ENCODE measurements at places on chromosomes 16 and 17. TPM values are rescaled to one million over a fixed set of nuclear protein-coding genes. Genes with fewer than 3 reads are reported as not detected.

DNA sequence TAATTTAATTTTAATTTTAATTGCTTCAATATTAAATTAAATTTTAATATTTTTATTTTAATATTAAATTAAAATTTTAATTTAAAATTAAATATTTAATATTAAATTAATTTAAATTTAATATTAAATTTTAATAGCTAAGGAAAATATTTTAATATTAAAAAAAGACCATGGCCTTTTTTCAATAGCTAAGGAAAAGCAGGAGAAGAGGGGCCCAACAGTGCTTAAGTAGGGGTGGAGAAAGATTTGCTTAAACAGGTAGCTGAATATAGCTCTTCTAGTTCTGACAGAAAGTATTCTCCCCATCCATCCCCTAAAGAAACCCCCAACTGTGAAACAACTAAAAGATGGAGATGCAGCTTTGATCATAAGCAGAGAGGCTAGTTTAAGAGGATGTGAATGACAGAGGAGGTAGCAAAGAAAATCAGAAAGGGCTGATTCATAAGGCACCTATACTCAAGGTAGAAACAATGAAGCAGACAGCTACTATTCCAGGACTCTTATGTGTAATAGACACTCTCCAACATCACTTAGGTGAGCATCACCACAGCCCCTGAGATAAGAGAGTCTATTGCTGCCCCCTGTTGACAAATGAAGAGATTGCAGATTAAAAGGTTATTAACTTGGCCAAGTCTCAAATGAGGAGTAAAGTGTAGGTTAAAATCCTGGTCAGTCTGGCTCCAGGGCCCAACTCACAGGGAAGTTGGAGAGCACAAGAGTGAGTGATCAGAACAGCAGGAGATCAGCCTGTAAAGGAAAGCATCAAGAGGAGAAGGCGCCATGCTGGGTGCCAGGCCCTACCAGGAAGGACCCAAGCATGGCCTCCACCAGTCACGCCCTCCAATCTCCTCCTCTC is 7.8 kb upstream of the RNASEK start:
- H3K27ac ChIP-seq: no peak overlapping the region
- no peaks in the 10 kb centered on the region for H3K4me1 ChIP-seq
- no peak overlapping the region for H3K4me3 ChIP-seq

Gene CCDC144A
- total RNA-seq: 4.9 TPM

DNA sequence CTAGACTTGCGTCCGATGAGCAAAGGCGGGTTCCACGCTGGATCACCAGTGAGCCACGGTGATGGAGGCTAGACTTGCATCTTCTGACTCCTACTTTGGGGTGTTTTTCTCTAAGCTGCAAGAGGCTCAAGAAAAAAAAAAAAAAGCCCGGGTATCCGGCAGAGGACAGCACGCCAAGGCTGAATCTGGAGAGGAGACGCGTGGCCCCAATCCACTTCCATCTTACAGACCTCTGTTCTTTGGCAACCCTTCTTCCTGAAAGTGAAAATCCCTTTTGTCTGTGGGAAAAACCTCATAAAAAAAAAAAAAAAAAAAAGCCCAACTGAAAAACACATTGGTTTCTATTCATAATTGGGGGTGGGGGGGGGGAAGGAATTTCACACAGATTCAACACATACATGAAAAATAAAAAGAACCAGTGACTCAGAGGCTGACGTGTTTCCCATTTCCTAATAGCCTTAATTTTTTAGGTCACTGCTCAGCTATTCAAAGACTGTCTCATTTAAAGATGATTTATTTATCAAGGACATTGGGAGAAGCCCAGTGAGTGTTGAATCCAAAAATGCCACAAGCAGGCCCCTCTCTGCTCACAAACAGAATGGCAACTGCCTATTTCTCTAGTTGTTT is 258.3 kb downstream of the FOXL1 start:
- H3K4me3 ChIP-seq: no peak overlapping the region
- no peaks in the 10 kb centered on the region for H3K27me3 ChIP-seq
- H3K27ac ChIP-seq: no peak overlapping the region
- no peaks in the 10 kb centered on the region for H3K4me1 ChIP-seq

Gene OR1A2
- not detected for total RNA-seq

DNA sequence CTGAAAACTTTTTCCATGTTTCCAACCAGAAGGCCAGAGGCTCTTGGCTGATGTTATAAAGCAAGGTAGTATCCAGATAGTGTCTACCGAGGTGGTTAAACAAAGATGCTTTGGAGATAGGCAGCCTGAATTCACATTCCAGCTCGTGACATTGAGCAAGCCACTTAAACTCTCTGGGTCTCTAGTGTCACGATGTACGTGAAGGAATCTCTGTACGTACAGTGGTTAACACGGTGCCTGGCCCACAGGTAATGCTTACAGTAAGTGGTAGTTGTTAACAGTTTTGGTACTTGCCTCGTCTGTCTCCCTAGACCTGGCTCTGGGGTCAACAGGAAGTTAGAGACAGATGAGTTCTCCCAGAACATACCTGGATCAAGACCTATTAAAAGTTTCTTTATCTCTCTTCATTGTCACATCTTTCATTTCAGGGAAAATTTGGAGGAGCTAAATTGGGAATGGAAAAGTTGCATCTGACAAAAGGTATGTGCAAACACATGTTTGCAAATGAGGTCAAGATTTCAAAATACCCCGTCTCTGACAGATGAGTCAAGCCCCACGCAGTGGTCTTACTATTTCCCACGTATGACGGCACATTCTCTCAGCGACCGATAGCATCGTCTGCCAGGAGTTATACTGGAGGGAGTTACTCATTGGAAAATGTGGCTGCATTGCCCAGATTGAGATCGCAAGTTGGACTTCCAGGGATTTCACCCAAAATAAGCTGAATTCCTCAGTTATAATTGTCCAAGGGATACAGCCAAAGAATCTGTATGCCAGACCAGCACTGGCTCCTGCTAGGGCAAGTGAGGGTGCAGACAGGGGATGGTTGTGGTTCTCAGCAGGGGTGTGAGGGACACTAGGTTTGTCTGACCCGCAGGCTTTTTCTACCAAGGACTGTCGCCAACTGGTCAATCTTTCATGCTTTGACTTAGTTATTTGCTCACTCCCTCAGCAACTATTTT is 18.9 kb upstream of the MYH10 start:
- no peak overlapping the region for H3K27ac ChIP-seq
- H3K4me3 ChIP-seq: no peak overlapping the region
- H3K4me1 ChIP-seq: no peaks in the 10 kb centered on the region
- H3K36me3 ChIP-seq: no peaks in the 10 kb centered on the region
- no peak for DNase-seq
- peaks cover 5% of the 10 kb centered on the region for H3K27me3 ChIP-seq

GRCh38 chr17:62704381-62704971 is 77.0 kb downstream of the MRC2 start:
- H3K27ac ChIP-seq: peak overlapping the region; percentile 31
- H3K36me3 ChIP-seq: no peaks in the 10 kb centered on the region
- H3K4me1 ChIP-seq: peaks cover 3% of the 10 kb centered on the region
- peak overlapping the region; percentile 40 for H3K4me3 ChIP-seq
- H3K27me3 ChIP-seq: peaks cover 33% of the 10 kb centered on the region
- DNase-seq: no peak

DNA sequence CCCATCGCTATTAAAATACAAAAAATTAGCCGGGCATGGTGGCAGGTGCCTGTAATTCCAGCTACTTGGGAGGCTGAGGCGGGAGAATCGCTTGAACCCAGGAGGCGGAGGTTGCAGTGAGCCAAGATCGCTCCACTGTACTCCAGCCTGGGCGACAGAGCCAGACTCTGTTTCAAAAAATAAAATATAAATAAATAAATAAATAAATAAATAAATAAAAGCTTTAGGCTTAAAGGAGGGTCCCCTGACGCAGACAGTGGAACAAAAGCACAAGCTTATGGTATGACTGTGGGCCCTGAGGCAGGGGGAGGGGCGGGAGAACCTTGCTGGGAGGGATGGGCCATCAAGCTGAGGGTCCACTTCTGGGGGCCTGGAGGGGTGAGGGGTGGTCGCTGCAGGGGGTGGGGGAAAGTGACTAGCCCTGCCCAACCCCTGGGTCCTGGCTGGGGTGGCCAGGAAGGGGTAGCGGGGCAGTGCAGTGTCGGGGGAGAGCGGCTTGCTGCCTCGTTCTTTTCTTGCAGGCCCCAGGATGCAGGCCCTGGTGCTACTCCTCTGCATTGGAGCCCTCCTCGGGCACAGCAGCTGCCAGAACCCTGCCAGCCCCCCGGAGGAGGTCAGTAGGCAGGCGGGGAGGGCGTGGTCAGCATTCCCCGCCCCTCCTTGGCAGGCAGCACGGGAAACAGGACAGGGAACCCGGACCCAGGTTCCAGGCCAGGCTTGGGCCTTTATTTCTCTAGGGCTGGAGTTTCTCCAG is 4.7 kb downstream of the SERPINF1 start:
- H3K27me3 ChIP-seq: no peaks in the 10 kb centered on the region
- H3K36me3 ChIP-seq: peaks cover 4% of the 10 kb centered on the region
- peaks cover 35% of the 10 kb centered on the region for H3K4me1 ChIP-seq
- no peak overlapping the region for H3K4me3 ChIP-seq

DNA sequence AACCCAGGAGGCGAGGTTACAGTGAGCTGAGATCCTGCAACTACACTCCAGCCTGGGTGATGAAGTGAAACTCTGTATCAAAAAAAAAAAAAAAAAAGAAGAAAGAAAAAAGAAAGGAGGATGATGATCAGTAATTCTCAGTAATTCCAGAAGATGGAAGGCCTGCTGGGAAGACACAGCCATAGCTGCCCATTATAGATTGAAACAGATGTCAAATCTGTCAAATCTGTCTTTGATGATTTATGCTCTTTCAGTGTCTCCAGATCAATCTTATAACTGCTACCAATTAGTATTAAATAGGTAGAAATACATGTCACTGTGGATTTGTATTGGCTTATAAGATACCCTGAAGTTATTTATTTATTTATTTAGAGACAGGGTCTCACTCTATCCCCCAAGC is 42.9 kb upstream of the CPPED1 start:
- H3K4me1 ChIP-seq: no peaks in the 10 kb centered on the region
- H3K4me3 ChIP-seq: no peak overlapping the region
- no peak overlapping the region for H3K27ac ChIP-seq
- no peaks in the 10 kb centered on the region for H3K27me3 ChIP-seq
- H3K36me3 ChIP-seq: no peaks in the 10 kb centered on the region

DNA sequence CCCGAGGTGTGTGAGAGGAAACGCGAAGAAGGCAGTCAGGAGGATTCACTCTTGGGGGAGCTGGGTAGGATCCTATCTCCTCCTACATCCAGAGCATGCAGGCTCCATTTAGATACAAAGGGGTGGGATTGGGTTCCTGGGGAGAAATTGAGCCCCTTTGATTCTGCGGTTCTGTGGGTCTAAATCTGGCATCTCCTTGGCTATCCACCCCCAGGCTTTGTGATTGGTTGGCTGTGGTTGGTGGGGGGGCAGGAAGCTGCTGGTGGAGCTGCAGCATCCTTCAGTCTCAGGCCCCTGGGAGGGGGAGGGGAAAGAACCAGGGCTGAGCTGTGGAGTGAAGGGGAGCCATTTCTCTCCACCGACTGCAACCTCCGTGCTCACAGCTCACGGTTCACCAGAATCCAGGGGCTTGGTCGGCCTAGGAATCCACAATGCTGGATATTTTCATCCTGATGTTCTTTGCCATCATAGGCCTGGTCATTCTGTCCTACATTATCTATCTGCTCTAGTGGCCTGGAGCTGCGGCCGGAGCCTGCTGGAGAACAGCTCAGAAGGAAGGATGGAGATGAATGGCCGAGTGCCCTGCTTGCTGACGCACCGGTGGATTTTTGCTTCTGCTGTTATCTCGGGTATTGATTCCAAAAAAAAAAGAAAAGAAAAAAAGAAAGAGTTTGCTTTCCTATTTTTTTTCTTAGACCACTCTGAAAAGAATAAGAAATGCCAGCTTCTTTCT is at the start of gene LASP1NB:
Gene LASP1NB, plus strand, starts transcription at position 352 of the 733 bp plus-strand sequence.
- no peaks in the 10 kb centered on the region for H3K4me1 ChIP-seq
- H3K36me3 ChIP-seq: peaks cover under 1% of the 10 kb centered on the region
- H3K27me3 ChIP-seq: no peaks in the 10 kb centered on the region
- no peak within 1 kb of the TSS for H3K4me3 ChIP-seq

- H3K4me1 ChIP-seq: no peaks in the 10 kb centered on the region
- no peak overlapping the region for H3K27ac ChIP-seq
- H3K36me3 ChIP-seq: no peaks in the 10 kb centered on the region
- H3K27me3 ChIP-seq: no peaks in the 10 kb centered on the region
- no peak for DNase-seq
Measured at GRCh38 chr16:12474806-12475410, 328.8 kb downstream of the CPPED1 start.

Gene WNK4
- total RNA-seq: 0.05 TPM

- peaks cover 6% of the 10 kb centered on the region for H3K4me1 ChIP-seq
- no peaks in the 10 kb centered on the region for H3K27me3 ChIP-seq
- H3K36me3 ChIP-seq: no peaks in the 10 kb centered on the region
- no peak overlapping the region for H3K4me3 ChIP-seq
Measured at GRCh38 chr16:81319221-81319912, 4.6 kb downstream of the GAN start.

DNA sequence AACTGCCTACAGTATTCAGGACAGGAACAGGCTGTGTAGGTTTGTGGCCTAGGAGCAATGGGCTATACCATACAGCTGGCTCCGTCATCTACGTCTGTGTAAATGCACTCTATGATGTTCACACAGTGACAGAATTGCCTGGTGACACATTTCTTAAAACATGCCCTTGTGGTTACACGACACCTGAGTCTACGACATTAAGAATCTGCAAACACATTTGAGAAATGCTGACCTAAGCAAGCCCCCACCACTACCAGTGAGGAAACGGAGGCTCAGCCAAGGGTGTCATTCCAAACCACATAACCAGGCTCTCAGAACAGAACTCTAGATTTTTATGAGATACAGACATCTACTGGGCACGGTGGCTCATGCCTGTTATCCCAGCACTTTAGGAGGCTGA is 23.5 kb downstream of the USP36 start:
- peak; percentile 79 for DNase-seq
- no peaks in the 10 kb centered on the region for H3K27me3 ChIP-seq
- H3K4me3 ChIP-seq: no peak overlapping the region
- H3K4me1 ChIP-seq: peaks cover 28% of the 10 kb centered on the region

DNA sequence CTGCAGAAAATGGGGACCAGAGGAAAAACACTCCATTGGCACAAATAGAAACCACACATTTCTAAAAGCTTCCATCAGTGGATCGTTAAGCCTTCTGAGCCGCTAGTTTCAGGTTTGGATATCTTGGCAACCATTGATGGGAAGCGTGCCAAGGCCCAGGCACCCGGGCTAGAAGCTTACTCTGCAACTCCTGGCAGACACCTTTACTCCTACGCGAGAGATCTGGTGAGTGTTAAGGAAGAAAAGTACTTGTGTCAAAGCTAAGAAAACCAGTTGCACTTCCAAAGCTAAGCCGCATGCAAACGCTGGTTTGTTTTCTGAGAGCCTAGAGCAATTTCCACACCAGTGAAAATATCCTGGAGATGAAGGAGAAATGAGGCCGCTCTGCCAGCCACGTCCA is 472.4 kb downstream of the PMP22 start:
- H3K36me3 ChIP-seq: no peaks in the 10 kb centered on the region
- no peaks in the 10 kb centered on the region for H3K27me3 ChIP-seq
- no peaks in the 10 kb centered on the region for H3K4me1 ChIP-seq
- no peak for DNase-seq
- no peak overlapping the region for H3K27ac ChIP-seq

Gene CA5A
- total RNA-seq: 0.09 TPM

GRCh38 chr17:64399071-64399766 is 8.6 kb upstream of the PECAM1 start:
- no peaks in the 10 kb centered on the region for H3K27me3 ChIP-seq
- no peaks in the 10 kb centered on the region for H3K36me3 ChIP-seq
- no peak overlapping the region for H3K4me3 ChIP-seq
- H3K4me1 ChIP-seq: peaks cover 42% of the 10 kb centered on the region

Gene KRTAP2-2
- not detected for total RNA-seq
